A549 treated with GW870086 at 1 μM for 4 hours (cell line): ENCODE measurements at places on chromosomes 7 and 10. TPM values are rescaled to one million over a fixed set of nuclear protein-coding genes. Genes with fewer than 3 reads are reported as not detected.

Gene SPDYE2
- not detected in 5 replicates for total RNA-seq

Gene VWDE
- total RNA-seq: 0.31 to 0.76 TPM (median 0.57 TPM) in 5 replicates

Gene VGF
- total RNA-seq: 12.8 to 27.7 TPM (median 17.7 TPM) in 5 replicates

Gene CYP2C8
- not detected in 5 replicates for total RNA-seq

Gene HOXA10
- 6.9 to 7.2 TPM (median 7.1 TPM) in 5 replicates for total RNA-seq

Gene IL2RA
- not detected in 5 replicates for total RNA-seq

Gene PNLIPRP1
- total RNA-seq: not detected in 5 replicates

Gene PDK4
- total RNA-seq: 6.8 to 10.4 TPM (median 10.3 TPM) in 5 replicates

Gene PEX1
- total RNA-seq: 4.3 to 6.8 TPM (median 6.3 TPM) in 5 replicates
